Bronchial epithelial cell (primary cell): ENCODE measurements at places on chromosomes 12 and 14.

- no peak for DNase-seq
Measured at GRCh38 chr12:119354172-119354571, 19.6 kb downstream of the CCDC60 start.

DNA sequence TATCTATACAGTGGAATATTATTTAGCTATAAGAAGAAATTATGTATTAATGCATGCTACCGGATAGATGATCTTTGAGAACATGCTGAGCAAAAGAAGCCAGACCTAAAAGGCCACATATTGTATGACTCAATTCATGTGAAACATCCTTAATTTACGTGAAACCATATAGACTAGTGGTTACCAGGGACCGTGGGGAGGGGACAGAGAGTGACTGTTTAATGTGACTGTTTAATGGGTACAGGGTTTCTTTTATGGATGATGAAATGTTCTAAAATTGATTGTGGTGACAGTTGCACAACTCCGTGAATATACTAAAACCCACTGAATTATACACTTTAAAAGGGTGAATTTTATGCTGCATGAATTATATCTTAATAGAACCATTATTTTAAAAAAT lies 8.5 kb upstream of the BCL7A start:
- DNase-seq = no peak

DNA sequence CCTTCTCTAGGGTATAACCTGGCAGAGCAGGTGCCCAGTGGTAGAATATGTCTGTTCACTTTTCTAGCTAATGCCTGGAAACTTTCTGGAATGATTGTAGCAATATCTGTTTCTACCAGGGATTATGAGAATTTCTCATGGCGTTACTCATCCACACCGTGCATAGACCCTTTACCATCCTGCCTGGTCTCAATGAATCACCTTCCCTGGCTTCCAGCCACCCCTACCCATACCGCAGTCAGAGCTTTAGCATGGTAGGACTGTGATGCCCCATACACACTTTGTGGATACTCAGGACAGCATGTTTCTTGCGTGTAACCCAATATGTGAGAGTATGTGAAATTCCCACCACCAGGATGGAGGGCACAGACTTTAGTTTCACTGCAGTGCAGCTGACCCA lies 45.4 kb downstream of the TUNAR start:
- DNase-seq = no peak

GRCh38 chr12:5718073-5718472 lies 227.0 kb downstream of the ANO2 start:
- DNase-seq = no peak

DNA sequence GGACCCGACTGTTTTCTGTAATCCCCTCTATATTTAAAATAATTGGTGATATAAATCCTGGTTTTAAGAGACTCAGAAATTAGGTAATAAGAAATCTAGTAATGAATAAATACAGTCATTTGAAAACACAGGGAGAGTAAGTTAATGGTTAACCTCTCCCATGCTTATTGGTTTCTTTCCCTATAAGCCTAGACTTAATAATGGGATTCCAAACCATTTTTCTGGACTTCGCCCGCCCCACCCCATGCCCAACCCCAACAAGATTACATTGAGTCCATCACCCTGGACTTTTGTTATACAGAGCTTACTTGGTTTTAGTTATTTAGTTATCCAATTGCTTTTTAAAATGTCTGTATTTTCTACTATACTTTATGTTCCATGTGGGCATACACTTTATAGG lies 98.7 kb downstream of the WIF1 start:
- no peak for DNase-seq

GRCh38 chr12:38921025-38921677 lies 15.8 kb upstream of the CPNE8 start:
- DNase-seq = peak; percentile 80

GRCh38 chr14:105925615-105926372 lies 399.4 kb downstream of the TMEM121 start:
- DNase-seq = no peak

DNA sequence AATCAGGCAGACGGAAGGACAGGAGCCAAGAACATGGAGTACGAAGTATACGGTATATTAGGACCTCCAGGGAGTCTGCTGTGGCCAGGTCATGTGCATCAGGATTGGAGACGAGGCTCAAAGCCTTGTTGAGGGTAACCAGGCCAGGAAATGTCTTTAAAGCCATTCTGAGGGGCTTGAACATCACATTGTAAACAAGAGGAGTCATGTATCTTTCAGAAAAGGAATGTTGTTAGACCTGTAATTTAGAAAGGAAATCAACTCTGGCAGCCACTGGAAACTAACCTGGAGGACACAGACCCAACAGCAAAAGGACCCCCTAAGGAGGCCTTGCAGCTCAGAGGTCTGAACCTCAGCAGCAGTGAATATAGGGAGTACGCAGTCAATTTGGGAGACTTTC lies 7.5 kb downstream of the MAP3K9 start:
- no peak for DNase-seq
